Prostate gland (tissue), 2 donors: ENCODE measurements at places on chromosomes 6 and 20.

GRCh38 chr6:30840084-30840934 is 44.0 kb upstream of the DDR1 start:
- no peak for DNase-seq

DNA sequence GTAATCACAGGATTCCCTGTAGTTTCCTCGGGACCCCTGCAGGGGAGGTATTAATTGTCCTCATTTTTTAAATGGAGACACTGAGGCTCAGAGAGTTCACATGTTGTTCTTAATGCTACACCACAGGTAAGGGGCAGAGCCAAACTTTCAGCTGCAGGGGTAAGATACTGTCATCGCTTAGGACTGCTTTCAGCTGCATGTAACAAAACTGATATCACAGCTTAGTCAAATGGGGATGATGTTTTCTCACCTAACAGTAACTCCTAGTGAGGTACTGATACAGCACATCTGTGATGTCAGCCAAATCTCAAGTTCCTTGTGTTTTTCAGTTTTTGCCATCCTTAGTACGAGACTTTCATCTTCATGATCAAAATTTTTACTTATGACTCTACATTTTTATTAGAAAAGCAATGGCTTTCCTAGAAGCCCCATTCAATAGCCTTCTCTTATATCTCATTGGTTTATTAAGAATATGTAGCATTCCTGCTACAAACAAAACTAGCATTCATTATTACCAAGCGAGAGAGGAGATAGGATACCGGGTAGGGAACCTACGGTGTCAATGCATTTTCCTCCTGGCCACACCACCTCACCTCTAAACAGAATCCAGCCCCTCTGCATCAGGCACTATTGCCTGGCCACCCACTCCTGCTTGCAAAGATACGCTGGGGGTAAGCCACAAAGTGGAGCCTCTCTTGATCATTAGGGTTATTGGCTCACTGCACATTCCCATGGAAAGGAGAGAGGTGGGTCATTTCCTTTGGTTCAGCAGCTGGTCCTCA is 557.5 kb downstream of the CD83 start:
- no peak for DNase-seq

GRCh38 chr6:144364208-144364720 is 79.1 kb downstream of the UTRN start:
- no peak for DNase-seq

DNA sequence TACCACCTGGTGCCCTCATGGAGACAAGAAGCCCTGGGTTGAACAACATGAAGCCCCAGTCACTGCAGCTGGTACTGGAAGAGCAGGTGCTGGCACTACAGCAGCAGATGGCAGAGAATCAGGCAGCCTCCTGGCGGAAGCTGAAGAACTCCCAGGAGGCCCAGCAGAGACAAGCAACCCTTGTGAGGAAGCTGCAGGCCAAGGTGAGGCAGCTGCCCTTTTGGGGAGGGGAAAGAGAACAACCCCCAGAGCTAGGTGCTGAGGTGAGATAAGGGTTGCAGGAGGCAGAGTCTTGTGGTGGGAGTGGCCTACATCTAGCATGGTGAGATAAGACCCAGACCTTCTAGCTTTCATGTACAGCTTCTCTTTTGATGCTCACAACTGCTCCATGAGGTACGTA is 7.0 kb downstream of the CEP250 start:
- no peak for DNase-seq
